ENCODE measurements at places on chromosomes 16 and 17.
A peak's percentile ranks its signal among the peaks of the same experiment; 100 is the strongest.

GRCh38 chr17:16417896-16418684 lies 2.7 kb downstream of the TRPV2 start:
- no peak for DNase-seq

- DNase-seq, result no peak
These were observed 17.8 kb upstream of the TMEM219 start for GRCh38 chr16:29943846-29944799.

- no peak for DNase-seq
These were observed 9.2 kb downstream of the TELO2 start for GRCh38 chr16:1502092-1503004.

DNA sequence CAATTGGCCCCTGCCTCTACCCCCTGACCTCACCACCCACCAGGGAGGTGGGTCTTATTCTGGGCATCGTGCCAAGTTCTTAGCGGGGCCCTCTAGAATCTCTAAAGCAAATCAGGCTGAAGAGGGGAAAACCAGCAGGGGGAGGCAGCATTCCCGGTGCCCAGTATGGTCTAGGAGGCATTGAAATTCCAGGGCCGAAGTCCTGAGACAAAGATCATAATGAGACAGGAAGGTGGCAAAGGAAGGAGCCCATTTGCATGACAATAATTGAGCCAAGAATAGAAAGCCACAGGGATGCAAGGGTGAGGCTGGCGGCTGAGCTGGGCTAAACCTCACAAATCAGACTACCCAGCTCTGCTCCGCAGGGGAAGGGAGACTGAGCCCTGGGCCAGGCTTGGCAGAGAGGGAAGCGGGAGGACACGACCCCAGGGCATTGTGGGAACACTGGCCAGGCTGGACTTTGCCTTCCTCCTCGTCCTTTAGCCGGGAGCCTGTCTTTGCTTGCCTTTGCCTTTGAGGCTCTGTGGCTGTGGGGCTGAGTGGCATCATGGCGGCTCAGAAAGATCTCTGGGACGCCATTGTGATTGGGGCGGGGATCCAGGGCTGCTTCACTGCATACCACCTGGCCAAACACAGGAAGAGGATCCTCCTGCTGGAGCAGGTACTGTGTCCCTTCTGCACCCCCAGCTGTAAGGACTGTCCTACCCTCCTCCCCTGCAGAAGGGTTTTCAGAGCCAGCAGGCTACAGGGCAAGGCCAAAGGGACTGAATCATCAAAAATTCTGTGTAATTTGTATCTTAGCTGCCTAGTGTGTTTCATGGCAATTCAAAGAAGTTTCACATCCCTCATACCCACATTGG lies at the start of gene PIPOX:
TSS of gene PIPOX (plus strand) at position 463 of the 860 bp plus-strand sequence. CDS start at position 548, 85 bp downstream.
- no peak for DNase-seq

GRCh38 chr17:82611140-82612058 lies 36.8 kb downstream of the WDR45B start:
- no peak for DNase-seq

DNA sequence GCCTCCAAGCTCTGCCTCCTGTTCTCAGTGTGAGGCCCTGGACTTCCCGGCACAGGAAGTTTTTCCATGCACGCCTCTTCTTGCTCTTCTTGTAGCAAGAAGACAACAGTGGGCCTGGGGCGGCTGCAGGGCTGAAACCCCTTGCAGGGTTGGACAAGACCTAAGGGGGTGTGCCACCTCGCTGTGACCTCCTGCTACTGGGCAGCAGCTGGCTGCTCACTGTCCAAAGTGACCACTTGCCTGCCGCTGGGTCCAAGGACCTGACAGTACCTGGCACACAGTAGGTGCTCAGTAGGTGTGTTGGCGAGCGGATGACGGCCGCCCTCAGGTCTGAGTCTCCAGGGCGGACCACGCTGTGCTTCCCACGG lies 331.6 kb downstream of the C16orf95 start:
- no peak for DNase-seq

- no peak for DNase-seq
These were observed 167.7 kb upstream of the WSCD1 start for GRCh38 chr17:5902181-5903140.

GRCh38 chr17:28925912-28926365 lies 23.1 kb upstream of the DHRS13 start:
- DNase-seq, result peak; percentile 90

GRCh38 chr16:31430380-31431052 lies 2.4 kb upstream of the COX6A2 start:
- DNase-seq, result no peak

- DNase-seq, result no peak
These were observed 8.4 kb upstream of the TNS4 start for GRCh38 chr17:40509626-40510327.

GRCh38 chr17:74220946-74221818 lies 7.8 kb downstream of the TTYH2 start:
- DNase-seq, result no peak

DNA sequence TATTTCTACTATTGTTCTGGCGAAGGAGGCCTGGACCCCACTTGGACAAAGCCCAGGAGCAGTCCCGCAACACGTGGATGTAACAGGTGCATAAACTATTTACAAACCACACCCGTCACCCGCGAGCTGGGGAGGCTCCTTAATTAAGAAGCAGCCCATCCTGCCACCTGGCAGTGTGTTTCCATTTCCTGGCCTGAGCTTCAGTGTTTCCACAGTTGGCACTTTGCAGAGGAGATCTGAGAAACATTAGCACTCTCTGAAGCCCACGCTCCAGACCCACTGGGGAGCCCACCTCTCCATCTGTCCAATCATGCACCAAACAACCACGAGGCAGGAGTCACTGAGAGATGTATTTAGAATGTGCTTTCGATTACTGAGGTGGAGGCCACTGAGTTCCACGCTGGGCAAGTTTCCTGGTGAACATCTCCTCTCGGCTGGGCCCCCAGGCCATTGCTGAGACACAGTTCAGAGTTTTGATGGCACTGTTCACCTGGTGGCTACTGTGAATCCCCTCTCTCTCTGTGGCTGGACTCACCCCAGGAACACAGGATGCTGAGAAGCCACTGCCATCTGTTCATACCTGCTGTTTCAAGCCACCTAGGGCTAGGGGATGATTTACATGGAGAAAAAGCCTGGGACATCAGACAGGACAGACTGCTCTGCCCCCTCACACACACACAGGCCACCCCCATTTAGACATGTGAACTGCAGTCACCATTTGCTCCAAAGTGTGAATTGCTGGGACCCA lies 129.1 kb downstream of the AIPL1 start:
- DNase-seq, result no peak

DNA sequence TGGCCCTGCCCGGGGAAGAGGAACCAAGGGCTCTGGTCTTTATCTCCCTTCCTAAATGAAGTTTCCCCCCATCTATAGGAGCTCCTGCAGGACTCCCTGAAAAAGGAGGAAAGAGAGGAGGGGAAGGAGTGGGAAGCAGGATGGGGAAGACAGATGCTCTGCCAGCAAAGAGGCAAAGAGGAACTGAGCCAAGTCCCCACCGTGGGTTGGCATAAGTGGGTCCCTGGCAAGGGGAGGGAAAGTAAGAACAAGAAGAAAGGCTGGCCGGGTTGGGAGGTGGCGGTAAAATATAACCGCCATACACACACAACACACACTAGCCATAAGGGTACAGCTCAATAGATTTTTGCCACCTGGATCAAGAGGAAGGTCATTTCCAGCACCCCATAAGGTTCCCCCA lies 6.1 kb upstream of the EIF1 start:
- DNase-seq, result no peak

DNA sequence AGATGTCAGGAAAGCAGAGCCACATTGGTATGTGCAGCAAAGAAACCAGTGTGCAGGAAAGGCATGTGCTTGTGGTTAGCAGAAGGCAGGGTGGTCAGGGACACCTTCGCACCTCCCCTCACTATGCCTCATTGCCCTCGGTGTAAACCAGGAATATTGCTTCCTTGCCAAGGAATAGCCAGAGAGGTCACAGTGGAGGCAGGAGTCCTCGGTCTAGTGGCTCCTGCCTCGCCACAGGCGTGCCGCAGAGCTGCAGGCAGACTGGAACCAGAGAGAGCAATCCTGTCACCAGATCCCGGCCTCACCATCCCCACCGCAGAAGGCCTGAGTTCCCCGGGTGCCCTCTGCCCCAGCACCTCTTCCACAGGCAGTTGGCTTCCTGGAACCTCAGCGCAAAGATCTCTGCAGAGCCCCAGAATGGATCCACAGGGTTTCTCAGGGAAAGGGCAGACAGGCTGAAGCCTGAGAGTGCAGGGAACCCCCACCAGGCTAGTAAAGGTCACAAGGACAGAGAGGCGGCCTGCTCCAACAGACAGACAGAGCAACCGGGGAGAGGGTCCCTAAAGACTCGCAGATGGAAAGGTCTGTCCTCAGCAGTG lies 21.6 kb downstream of the CCDC182 start:
- DNase-seq, result no peak

DNA sequence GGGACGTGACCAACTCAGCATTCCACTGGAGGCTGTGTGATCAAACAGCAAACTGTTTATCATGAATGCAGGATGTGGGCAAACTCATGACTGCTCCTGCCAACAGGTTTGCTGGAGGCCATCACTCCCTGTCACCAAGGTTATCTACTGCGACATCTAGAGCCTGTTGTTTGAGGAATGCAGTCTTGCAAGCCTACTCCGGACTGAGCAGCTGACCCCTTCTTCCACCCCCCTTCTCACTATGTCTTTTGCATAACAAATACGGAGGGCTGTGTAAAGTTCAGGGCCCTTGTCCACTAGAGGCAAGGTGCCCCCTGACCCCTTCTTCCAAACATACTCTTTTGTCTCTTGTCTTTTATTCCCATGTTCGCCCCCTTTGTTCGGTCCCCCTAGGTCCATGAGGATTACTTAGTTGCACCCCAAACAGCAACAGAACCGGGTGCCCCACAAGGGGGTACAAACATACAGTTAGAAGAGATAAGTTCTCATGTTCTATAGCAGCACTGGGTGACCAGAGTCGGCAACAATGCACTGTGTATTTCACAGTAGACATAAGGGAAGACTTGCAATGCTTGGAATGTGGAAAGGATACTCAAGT lies 28.7 kb downstream of the MEAK7 start:
- DNase-seq, result no peak

- no peak for DNase-seq
These were observed 908.4 kb downstream of the KCNJ18 start for GRCh38 chr17:22600644-22601298.

DNA sequence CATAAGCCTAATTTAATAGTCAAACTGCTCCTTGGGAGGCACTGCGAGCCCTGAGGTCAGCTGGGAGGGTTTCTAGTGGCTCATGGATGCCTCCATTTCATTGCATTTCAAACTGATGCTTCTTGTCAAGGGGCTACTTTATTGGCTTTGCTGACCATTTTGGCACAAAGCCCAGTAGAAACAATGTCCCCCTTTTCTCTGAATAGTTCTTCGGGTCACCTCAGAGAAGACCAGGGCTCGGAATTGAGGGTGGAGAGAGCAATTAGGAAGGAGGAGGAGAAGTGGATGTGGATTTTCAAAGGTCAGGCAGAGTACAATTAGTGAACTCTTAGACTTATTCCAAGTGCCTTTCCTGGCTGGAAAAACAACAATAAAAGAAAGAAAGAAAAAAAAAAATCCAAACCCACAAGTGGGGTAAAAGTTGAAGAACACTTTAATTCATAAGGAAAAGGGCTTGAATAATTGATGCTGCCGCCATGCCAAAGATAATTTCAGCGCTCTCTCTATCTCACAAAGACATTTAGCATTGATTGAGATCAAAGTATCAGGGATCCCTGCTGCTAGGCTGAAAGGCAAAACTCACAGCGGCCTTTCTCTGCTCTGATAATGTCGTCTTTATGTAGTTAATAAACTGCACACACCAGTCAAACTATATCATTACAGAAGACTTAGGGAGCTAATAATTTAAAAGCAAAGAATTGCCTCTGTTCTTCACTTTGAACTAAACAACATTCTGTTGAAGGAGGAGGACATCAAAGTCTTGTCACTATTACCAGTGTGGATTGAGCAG lies 122.7 kb downstream of the RGS9 start:
- DNase-seq, result no peak

- DNase-seq, result no peak
These were observed 21.4 kb downstream of the GRIN2C start for GRCh38 chr17:74838274-74838673.

- DNase-seq, result no peak
These were observed 12.9 kb upstream of the NLRC3 start for GRCh38 chr16:3589991-3590701.

DNA sequence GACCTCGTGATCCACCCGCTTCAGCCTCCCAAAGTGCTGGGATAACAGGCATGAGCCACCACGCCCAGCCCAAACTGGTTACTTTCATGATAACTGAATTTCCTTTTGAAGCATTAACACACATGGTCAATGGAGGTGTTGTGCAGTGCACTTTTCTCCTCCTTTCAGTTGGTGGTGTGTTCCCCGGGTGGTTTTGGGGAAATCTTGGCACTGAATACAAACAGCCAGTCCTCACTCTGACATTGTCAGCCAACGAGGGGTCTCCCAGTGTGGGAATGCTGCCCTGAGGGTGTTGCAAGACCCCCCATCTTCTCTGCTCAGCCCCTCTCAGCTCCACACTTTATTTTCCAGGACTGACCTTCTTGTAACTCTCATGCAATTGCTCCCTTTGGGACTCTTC lies 70.5 kb downstream of the SOX9 start:
- DNase-seq, result no peak

DNA sequence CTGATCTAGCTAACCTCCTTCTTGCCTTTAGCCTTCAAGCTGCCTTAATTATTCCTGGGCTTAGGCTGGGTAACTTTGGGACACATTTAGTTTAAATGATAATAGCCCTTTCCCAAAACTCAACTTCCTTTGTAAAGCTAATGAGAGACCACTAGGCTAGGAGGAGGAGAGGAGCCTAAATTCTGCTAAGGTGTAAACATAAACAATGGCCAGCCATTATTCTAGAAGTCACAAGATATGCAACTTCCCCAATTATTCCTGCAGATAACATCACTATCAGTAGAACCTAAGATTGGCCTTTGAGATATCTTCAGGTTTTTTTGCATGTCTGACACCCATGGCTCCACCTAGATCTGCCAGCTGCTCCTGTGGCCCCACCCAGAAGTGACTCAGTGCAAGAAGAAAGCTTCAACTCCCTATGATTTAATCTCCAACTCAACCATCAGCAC lies 131.2 kb upstream of the FAM20A start:
- no peak for DNase-seq

DNA sequence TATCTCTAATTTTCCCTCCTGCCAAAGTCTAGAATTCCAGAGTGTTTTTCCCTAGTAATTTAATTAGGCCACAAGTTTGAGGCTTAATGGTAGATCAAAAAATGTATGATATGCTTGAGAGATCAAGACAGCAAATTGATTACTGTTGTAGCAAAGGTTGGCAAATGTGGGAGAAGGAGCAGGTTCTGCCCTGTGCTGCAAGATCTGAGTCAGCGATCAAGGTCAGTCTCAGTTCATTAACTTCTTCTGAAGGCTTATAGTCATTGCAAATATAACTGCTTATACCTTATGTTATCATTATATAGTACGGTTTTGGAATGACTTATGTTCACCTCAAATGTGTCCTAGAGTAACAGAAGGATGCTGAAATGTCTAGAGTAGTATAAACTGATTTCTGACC lies 231.1 kb upstream of the TBX2 start:
- DNase-seq, result no peak

Measured in CD4-positive, alpha-beta memory T cell (primary cell).